Camera-type eye (tissue), 1 donor: ENCODE measurements at places on chromosomes 1 and 21. TPM values are rescaled to one million over a fixed set of nuclear protein-coding genes. Genes with fewer than 3 reads are reported as not detected.

HSD11B1 gene
- 0.77 TPM for total RNA-seq

ALX3 gene
- 2.5 TPM for total RNA-seq

IGFN1 gene
- total RNA-seq: 1.2 TPM

DCST1 gene
- total RNA-seq: not detected

C1QB gene
- total RNA-seq: 25.4 TPM

SMIM1 gene
- 2.1 TPM for total RNA-seq

SPATA1 gene
- 1.8 TPM for total RNA-seq

HTR6 gene
- not detected for total RNA-seq

FMN2 gene
- total RNA-seq: 30.8 TPM

SLC26A9 gene
- not detected for total RNA-seq

TSEN15 gene
- total RNA-seq: 46.1 TPM

AMY1B gene
- not detected for total RNA-seq

PRAMEF33 gene
- not detected for total RNA-seq

HEYL gene
- total RNA-seq: 16.3 TPM

TPTE gene
- not detected for total RNA-seq

DMRTA2 gene
- 3.1 TPM for total RNA-seq

PALMD gene
- 39.4 TPM for total RNA-seq

AMY1C gene
- total RNA-seq: not detected

AADACL3 gene
- 0.11 TPM for total RNA-seq

IL19 gene
- not detected for total RNA-seq

LRRC7 gene
- 29.1 TPM for total RNA-seq

DYNLT4 gene
- not detected for total RNA-seq

GRIK3 gene
- 28.5 TPM for total RNA-seq

S100A8 gene
- 23.5 TPM for total RNA-seq

GBP4 gene
- 6.5 TPM for total RNA-seq

TNNI3K gene
- 4.1 TPM for total RNA-seq

INSRR gene
- 0.22 TPM for total RNA-seq

CCDC17 gene
- 0.93 TPM for total RNA-seq
